NCI-H1417 (cell line): ENCODE measurements at places on chromosomes 2 and 18.
A peak's percentile ranks its signal among the peaks of the same experiment; 100 is the strongest.

DNA sequence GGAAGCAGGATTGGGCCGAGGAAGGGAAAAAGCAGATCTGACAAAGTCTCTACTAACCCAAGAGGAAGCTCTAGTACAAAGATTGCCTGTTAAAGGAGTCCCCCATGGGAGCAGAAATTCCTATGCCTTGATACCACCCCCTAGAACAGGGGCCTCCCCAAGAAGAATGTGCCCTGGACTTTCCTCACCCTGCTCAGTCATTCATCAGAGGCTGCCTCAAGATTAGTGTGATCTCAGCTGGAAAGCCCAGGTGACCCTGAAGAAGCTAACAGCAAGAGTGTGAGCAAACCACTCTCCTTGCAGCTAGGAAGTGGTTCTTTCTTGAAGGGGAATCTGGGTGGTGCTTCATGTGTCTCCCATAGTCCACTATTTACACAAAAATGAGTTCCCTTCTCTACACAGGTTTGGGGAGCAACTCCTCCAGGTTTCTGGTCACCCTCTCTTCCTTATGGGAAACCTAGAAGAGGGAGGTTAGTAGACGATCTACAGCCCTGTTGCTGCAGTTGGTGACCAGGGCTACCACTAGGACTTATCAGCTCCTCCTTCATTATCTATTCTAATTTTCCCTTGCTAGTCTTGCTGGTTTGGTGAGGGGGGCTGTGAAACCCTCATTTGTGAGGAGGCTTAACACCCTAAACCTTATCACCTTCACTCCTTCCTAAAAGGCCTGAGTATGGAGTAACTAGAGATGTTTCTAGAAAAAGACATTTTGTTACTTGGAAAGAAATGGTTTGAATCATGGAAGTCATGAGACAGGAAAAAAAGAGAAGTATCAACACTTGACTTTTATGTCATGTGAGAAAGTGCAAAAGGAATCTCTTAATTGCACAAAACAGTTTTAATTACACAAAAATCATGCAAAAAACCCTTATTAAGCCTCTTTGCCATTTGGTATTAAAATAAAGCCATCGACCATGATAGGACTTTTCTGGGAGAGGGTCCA, 2.9 kb upstream of the WDR7 start:
- DNase-seq = no peak

- no peak for DNase-seq
Observed at GRCh38 chr2:159124441-159124911, 156.0 kb downstream of the TANC1 start.

DNA sequence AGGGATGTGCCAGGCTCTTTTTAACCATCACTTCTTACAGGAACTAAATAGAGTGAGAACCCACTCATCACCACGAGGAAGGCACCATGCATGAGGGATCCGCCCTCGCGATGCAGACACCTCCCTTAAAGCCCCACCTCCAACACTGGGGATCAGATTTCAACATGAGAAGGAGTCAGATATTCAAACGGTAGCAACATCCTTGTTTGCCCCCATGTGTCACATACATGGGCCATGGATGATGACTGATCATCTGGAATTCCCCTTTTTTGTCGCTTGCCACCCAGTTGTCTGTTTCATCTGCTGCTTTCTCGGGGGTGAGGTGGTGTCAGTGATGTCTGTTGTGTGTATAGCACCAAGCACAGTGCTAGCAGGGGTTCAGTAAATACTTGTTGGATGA, 57.9 kb downstream of the NCK2 start:
- no peak for DNase-seq

DNA sequence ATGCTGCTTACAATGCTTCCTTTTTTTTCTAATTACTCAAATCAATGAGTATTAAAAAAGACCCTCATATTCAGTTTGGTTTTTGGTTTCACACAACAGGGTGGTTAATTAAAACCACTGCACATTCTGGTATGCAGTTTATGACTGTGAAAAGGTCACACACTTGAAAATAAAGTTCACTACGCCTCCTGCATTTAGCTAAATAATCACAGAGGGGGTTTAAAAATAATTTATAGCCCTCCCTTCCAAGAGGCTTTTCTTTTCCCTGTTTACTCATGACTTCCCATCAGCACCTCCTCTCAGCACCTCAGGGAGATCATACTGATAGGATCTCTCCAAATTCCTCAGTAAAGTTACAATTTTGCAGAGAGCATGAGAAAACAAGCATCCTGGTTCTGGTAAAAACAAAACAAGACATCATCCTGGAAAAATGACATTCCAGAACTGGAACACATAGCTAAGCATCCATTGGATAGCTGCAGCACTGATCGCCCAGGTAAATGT, 129.5 kb upstream of the TMEM200C start:
- no peak for DNase-seq

GRCh38 chr2:177738461-177739235, 333.9 kb downstream of the PDE11A start:
- no peak for DNase-seq

- DNase-seq = no peak
Observed at GRCh38 chr2:62435720-62436119, 70.3 kb downstream of the TMEM17 start.

GRCh38 chr2:101949304-101949703, 42.5 kb upstream of the IL1R2 start:
- no peak for DNase-seq

- no peak for DNase-seq
Observed at GRCh38 chr2:146986161-146986560, 858.7 kb upstream of the ACVR2A start.

DNA sequence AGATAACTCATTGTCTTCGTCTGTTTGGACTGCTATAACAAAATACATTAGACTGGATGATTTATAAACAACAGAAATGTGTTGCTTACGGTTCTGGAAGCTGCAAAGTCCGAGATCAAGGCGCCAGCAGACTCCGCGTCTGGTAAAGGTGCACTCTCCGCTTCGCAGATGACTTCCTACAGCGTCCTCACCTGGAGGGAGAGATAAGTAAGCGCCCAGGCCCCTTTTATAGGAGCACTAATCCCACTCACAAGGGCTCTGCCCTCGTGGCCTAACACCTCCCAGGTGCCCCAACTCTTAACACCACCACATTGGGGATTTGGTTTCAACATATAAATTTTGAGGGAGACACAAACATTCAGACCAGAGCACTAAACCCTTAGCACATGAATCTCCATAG, 51.3 kb downstream of the SERTAD2 start:
- no peak for DNase-seq

DNA sequence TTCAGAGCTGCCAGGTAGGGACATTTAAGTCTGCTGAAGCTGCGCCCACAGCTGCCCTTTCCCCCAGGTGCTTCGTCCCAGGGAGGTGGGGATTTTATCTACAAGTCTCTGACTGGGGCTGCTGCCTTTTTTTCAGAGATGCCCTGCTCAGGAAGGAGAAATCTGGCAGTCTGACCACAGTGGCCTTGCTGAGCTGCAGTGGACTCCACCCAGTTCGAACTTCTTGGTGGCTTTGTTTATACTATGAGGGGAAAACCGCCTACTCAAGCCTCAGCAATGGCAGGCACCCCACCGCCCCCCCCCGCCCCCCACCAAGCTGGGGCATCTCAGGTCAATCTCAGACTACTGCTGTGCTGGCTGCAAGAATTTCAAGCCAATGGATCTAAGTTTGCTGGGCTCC, 458.1 kb upstream of the RAB12 start:
- no peak for DNase-seq

GRCh38 chr2:53744395-53745065, 23.1 kb upstream of the CHAC2 start:
- DNase-seq = no peak

DNA sequence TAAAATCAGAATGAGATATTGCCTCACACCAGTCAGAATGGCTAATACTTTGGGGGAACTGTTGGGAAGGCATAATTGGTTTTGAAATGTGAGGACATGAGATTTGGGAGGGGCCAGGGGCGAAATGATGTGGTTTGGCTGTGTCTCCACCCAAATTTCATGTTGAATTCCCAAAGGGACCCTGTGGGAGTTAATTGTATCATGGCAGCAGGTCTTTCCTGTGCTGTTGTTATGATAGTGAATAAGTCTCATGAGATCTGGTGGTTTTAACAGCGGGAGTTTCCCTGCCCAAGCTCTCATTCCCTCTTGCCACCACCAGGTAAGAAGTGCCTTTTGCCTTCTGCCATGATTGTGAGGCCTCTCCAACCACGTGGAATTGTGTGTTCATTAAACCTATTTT, 59.6 kb downstream of the CSRNP3 start:
- no peak for DNase-seq

GRCh38 chr2:205650450-205650849, 31.9 kb upstream of the NRP2 start:
- no peak for DNase-seq

GRCh38 chr2:223884399-223884798, 47.0 kb upstream of the AP1S3 start:
- DNase-seq = no peak

- no peak for DNase-seq
Observed at GRCh38 chr18:63175264-63175663, 144.3 kb downstream of the BCL2 start.

GRCh38 chr18:32511147-32511546, 40.5 kb upstream of the GAREM1 start:
- no peak for DNase-seq

DNA sequence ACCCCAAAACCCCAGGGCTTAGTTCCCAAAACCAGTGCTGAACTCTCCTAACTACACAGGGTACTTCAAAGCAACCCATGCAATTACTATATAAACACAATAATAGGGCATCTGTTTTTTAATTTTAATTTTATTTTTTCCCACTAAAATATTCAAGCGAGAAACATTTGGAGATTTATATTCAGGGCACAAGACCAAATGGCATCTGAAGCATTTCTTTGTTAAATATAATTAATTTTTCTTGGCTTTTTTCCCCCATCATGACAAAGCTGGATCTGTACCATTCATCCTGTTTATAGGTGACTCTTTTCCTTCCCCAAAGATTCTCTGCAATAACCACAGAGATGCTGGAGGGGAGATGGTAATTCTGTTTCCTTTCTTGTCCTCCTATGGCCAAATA, 18.1 kb upstream of the HDAC4 start:
- no peak for DNase-seq

DNA sequence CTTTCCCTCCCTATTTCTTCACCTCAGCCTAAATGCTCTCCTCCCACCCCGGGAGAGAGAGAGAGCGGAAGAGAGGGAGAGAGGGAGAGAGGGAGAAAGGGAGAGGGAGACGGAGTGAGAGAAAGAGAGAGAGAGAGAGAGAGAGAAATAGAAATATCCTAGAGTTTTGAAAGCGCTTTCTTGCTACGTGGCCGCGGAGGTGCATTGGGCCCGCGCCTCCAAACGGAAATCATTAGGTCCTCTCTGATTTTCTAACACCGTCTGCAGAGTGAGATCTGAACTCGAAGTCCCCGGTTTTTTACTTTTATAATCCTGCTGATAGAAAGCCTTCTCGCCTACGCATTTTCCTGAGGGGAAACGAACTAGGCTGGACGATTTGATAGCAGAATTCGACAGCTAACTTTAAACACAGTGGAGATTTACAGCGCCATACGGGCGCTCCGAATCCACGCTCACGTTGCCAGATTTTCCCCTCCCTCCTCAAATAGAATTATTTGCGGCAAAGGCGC, 903 bp upstream of the EVX2 start:
- no peak for DNase-seq

DNA sequence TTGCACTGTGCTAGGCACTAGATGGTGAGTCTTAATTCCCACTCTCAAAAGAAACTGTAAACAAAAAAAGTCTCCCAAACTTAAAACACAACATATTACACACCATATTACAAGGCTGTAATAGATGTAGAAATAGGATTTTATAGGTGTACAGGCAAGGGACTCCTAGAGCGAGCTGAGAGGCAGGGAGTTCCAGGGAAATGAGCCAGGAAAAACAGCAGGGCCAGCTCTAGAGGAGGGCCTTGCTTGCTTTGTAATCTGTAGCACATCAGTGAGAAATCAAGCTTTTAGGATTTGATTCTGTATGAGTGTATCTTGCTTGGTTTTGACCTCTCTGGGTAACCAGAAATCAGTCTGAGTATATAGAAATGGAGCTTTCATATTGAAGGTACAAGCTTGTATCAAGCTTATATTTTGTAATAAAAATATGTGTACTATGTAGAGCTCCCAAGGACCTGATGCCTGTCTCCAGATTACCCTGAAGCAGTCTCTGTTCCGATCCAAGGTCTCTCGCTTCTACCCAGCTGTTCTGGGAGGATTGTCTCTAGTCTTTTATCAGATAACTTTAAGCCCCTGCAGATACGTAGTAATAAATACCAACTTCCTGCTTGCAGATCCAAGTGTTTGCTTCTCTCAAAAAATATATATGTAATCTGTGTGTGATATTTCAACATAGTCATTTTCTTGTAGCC, 73.0 kb downstream of the MYO1B start:
- no peak for DNase-seq

DNA sequence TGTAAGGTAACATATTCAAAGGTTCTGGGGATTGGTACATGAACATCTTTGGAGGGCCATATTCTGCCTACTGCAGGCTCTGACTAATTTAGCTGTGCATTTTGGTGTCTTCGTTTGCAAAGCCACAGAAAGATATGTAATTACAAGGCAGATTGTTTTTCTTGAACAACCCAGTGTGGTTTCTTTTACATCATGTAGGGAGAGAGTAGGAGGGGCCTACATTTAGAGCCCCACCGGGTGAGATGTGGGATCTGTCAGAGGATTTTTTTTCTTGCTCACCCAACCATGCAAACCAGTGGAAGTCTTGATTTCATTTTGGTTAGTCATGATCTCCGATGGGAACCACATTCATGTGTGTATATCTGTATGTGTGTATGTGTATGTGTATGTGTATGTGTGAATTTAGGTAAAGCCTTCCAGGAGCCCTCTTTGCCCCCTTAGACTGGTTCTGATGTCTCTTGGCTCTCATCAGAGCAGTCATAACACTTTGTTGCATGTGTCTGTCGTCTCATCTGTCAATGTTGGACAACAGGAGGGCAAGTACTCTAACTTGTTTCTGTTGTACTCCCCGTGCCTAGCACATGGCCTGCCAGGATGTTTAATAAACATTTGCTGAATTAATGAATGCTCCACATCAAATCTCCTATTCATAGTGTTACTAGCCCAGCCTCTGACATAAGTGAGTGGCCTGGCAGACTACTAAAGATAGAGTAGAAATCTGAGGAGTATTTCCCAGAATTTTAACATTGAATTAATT, 239.9 kb downstream of the MTX2 start:
- DNase-seq = no peak

DNA sequence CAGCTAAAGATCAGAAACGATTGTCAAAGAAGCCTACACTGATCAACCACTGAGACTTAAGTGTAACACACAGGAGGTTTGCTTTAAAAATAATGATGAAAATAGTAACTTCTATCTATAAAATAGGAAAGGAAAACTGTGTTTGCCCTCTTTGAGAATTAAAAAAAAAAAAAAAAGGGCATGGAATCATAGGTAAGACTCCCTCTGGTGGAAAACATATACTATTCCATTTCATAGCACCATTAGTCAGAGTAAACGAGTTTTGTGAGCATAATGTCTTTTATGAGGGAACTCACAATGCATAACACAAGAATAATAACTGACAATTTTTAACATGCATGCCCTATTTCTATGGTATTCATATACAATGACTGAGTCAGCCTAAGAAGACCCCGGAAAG, 36.3 kb downstream of the SLC35F5 start:
- DNase-seq = peak; percentile 53

- no peak for DNase-seq
Observed at GRCh38 chr2:56287974-56288373, 104.2 kb downstream of the CCDC85A start.
